ENCODE measurements at places on chromosomes 2 and 18.

GRCh38 chr2:231614559-231615057, 21.9 kb downstream of the TEX44 start:
- DNase-seq: no peak

- DNase-seq: no peak
These were observed 215.5 kb downstream of the CYP26B1 start for GRCh38 chr2:71932037-71932779.

DNA sequence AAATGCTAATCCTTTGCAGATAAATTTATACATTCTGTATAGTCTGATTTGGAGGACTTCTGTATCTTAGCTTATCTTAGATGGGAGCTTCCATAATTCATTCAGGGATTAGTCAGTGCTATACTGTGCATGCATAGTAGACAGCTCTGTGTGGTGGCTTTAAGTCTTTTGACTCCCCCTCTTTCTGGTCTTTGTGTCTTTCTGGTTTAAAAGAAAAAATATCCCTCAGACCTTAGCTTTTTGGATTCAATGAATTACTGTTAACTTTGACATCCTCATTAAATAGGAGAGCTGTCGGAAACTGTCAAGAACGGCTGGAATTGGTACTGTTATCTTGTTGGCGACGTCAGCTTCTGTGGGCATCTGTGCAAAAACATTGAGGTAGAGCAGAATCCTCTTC, 130.4 kb downstream of the SPTBN1 start:
- no peak for DNase-seq

DNA sequence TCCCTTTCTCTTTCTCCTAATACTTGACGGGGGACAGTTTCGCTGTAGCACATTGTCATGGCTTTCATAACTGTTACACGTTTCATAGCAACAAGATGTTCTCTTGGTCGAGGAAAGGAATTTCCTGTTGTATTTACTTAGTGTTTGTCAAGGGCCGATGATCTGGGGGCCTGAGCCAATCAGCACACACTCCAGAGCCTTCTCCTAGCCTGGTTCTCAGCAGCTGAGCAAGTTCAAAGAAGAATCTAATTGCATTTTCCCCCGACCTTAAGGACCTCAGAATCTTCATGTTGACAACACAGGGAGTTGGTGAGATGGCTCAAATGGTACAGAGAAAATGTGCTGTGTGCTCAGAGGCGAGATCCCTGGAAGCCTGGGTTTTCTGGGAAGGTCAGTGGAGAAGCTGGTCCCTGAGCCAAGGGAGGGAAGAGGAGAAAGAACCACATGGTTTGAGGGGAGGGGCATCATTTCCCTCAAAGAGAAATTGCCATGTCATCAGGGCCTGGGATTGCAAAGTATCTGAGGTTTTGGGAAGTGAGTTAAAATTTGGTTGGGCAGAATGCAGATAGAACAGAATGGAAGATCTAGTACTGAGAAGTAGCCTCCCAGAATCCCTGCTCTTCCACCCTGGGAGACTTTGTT, 76.9 kb upstream of the AGAP1 start:
- DNase-seq: no peak

- no peak for DNase-seq
These were observed 32.9 kb downstream of the NCK2 start for GRCh38 chr2:105777506-105778055.

DNA sequence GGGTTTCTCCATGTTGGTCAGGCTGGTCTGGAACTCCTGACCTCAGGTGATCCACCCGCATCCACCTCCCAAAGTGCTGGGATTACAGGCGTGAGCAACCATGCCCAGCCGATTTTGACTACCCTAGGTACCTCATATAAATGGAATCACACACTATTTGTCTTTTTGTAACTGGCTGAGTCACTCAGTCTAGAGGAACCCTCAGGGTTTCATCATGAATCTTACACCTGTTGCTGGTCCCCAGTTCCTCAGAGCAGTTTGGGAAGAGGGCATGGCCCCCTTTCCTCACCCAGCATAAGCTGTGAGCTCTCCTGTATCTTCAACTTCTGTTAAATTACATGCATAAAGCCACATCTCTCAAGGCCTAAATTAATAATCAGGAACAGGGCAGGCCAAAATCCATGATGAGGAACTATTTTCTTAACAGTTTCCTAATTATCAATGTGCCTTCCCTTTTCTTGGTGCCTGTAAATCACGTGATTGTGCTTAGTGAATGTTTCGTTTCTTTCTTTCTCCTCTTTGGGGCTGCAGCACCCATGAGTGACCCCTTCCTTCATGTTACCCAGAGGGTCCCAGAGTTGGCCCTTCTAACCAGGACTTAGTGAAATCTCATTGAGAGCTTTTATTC, 20.9 kb downstream of the DYSF start:
- DNase-seq: no peak

- peak; percentile 99 for DNase-seq
These were observed at the start of gene RNASEH1 for GRCh38 chr2:3558205-3559014. TSS of gene RNASEH1 (minus strand) at chr2:3558333. CDS start at chr2:3558260, 73 bp downstream.

GRCh38 chr2:44836916-44837315, 104.6 kb upstream of the SIX3 start:
- DNase-seq: no peak

- DNase-seq: no peak
These were observed 527.4 kb downstream of the RNF144A start for GRCh38 chr2:7444626-7445025.

DNA sequence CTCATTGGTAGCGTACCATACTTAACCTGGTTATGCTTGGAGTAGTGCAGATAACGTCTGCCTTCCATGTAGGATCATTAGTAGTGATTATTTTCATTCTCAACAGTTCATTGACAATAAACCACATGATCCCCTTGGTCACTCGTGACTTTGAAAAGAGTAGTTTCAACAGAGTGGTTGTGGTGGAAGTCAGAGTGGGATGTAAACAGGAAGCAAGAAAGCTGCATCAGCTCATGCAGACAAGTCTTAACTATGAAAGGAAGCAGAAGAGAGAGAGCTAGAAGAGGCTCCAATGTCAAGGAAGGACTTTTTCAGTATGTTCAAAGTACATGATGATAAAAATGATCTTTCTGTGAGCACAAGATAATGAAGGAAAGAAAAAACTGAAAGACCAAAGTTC, 287.4 kb downstream of the MBD2 start:
- no peak for DNase-seq

DNA sequence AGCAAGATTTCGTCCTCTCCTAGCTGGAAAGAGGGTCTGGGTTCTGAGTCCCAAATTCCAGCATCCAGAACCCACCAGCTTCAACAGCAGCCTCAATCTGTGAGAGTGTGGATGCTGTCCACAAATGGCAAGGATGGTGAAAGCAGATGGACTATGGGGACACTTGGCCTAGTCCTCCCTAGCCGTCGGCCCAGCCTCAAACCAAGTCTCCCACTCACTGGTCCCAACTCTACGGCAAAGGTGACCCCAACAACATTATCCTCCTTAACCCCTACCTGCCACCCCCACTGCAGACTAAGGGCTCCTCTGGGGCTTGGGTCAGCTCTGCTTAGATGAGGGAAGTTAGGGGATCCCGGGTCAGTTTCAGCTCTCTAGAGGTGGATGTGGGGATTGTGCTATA, 57.3 kb downstream of the TNS1 start:
- no peak for DNase-seq

DNA sequence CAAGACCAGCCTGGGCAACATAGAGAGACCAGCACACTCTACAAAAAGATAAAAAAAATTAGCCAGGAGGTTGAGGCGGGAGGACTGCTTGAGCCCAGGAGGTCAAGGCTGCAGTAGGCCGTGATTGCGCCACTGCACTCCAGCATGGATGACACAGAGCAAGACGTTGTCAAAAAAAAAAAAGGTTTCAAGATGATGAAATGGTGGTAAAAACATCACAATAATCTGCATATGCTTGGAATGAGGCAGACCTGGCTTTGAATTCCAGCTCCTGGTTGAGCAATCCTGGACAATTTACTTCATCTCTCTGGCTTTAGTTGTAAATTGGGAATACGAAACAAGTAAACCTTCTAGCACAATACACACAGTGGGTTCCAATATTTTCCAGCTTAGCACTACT, 24.1 kb downstream of the USP40 start:
- no peak for DNase-seq

GRCh38 chr2:239355724-239356123, 45.1 kb downstream of the HDAC4 start:
- DNase-seq: no peak

DNA sequence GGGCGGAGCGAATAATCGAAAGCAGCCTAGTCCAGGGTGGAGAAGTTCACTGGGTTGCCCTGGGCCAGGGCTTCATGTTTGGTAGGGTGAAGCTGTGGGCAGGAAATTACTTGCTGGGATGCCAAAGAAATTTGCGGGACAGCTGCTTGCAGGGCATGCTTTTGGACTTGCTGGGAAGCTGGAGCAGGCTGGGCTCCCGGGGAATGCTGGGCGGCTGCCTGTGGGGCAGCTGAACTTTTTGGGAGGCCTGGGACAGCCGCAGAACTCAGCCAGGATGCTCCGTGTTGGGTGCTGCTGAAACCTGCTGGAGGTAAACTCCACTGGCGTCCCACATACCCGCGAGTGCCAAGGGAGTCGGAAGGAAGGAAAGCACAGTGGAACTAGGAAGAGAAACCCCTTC, 31.9 kb downstream of the ASB1 start:
- DNase-seq: no peak

GRCh38 chr2:239958473-239958765, 66.7 kb downstream of the NDUFA10 start:
- DNase-seq: no peak

GRCh38 chr18:74500372-74500771, 4.2 kb downstream of the CNDP2 start:
- DNase-seq: no peak

GRCh38 chr2:63975437-63976124, 43.6 kb downstream of the VPS54 start:
- DNase-seq: no peak

DNA sequence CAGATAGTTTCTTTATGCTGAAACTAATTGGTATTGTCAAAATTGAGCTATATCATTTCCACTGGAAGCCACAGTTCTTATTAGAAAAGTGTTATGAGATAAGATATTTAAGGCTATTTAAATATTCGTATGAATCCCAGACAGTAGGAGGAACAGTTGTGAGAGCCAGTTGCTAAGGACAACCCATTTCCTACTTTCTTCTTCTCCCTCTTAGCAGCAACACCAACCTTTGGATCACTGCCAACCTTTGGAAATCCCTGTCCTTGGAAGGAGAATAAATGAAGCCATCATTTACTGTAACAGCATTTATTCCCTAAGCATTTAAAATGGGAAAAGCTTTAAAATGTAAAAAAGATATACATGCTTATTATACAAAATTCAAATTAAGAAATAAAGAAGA, 85.8 kb downstream of the PLCL1 start:
- no peak for DNase-seq

DNA sequence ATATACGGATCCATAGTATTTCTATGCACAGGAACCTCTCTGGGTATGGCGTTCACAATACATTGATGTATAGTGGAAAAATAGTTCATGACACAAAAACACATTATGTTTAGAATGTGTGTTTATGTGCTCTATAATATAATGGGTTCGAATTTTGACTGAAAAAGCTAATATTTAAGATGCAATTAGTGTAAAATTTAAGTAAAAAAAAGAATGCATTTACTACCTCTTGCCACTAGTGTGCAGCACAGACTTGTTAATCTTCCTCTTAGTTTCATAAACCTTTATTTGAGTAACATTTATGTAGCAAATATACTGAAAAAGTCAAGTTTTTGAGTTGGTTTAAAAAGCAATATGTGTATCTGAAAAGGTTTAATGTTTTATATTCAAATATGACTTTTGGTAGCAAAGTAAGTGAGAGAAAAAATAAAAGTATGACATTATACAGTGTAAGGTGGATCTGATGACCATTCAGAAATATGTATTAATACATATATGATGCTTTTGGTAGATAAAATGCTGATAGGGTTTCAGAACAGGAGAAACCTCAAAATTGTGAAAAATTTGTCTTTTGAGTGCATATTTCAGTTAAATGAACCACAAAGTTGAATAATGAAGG, 49.4 kb downstream of the CCDC102B start:
- DNase-seq: no peak

DNA sequence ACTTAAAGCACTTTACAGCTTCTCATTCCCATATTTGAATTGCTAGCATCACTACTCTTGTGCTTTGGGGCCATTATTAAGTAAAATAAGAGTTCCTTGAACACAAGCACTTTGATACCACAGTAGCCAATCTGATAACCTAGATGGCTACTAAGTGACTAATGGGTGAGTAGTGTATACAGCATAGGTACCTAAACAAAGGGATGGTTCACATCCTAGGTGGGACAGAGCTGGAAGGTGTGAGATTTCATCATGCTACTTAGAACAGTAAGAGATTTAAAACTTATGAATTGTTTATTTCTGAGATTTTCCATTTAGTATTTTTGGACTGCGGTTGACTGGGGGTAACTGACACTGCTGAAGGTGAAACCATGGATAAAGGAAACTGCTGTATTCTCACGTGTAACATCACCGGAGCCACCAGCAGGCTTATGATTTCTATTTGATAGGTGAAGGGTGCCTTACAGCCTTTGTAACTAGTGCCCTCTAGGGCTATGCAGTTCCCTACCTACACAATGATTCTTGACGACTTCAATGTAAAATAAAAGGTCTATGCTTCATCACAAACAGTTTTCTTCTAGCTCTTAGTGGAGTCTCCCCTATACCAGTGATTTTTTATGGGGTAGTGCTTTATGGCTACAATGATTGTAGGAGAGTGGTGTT, 22.1 kb upstream of the CRIM1 start:
- DNase-seq: no peak

DNA sequence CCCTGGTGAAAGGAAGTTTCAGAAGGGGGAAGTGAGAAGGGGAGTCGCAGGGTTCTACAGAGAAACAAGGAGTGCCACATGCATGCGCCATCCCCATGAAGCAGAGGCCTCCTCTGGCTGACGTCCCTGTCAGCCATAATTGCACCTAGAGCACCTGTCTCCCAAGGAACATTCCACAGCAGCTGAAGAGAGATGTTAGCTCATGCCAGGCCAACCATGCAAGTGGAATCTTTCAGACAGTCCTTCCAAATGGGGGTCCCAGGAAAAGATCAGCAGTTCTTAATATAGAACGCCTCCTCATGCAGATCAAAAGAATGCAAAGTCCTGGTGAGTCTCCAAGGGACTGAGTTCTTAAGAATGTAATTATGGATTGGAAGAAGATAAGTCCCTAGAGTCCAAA, 29.6 kb downstream of the MRO start:
- no peak for DNase-seq

DNA sequence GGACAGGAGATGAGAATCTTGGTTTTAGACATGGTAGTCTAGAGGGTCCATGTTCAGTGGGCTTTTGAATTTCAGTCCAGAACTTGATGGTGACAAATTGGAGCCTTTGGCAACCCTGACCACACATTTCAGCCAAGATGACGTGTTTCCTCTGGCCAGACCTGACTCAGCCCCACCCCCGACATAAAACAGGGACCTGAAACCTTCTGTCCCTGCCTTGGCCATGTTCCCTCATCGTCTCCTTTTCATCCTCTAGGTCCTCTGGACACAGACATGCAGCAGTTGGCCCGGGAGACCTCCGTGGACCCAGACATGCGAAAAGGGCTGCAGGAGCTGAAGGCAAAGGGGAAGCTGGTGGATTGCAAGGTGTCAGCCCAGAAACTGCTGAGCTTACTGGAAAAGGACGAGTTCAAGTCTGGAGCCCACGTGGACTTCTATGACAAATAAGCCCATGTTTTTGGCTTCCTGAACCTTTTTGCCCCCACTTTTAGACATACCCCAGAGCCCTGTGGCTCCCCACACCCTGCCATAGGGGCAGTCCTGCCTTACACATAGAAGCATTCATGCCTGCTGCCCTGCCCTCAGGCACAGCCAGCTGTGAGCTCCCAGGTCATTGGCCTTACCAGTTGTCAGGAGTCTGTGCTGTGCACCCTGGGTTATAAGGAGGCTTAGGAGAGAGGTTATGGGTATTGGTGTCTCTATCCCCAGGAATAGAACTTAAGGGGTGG, 4.0 kb downstream of the SPR start:
- DNase-seq: no peak

GRCh38 chr2:235543128-235543750, 49.4 kb downstream of the AGAP1 start:
- no peak for DNase-seq
